ENCODE measurements at places on chromosomes 11 and 22. TPM values are rescaled to one million over a fixed set of nuclear protein-coding genes. Genes with fewer than 3 reads are reported as not detected.

DNA sequence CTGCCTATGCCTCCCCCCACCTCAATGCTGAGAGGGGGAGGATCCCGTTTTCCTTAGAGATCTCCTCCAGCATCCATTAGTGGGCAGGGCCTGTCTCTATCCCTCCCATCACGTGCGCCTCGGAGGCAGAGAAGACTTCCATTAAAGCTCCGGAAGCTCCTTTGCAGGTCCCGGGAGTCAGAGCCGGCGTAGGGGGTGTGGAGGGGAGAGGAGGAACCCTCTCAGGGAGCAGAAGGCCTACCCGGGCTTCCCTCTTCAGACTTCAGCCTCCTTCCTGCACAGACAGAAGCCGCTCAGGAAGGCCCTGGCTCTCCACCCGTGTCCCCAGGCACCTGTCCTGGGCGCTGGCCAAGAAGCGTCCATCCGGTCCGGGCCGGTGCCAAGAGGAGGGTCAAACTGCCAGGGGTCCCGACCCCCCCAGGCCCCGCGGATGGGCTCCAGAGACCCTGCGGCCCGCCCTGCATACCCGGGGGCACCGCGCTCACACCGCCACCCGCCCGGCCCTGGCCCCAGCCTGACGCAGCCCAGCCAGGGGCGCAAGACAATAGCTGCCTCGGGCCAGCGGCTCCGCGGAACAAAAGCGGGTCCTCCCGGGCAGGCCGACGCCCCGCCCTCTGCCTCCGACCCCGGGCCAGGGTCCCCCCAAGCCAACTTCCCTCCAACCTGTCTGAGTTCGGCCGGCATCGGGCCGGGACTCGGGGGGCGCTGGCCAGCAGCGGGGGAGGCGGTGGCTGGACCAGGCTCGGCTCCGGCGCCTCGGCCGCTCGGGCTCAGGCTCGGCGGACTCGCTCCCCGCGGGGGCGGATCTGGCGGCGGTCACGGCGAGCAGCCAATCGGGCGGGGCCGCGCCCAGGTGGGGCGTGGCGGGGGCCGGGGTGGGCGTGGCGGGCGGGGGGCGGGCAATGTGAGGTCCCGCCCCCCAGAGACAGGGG, 29.9 kb downstream of the ARVCF start:
- DNase-seq, result peak; percentile 78

DNA sequence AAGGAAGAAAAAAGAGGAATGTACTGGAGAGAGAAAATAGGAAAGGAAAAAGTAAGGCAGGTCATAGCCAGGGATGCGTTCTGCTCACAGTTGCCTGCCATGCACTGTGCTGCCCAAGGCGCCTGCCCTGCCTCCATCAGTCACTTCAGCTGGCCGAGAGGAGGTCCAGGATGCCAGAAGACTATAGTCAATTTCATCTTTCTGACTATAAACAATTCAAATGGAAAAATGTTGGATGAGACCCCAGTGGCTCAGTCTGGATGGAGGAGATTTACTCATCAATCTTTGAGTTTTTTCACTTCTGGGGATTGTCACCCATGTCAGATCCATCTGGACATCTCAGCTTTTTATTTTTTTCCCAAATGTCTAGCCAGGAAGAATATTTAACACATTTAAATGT, 36.7 kb upstream of the CLMP start:
- DNase-seq, result no peak

DNA sequence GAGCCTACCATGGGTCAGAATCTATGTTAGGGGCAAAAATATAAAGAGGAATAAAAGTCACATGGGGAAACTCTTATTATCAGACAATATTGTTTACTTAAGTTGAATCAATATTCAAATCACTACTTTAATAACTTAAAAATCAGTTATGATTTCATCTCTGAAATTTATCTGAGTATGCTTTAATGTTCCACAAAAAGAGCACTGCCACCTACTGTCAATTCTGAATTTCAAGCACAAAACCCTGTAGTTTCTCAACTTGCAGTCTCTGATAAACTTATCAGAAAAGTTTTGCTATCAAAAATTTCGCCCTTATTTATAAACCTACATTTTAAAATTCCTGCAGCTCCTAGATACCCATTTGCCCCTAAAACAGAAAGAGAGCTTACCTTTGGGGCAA, 47.3 kb downstream of the RDX start:
- no peak for DNase-seq

- DNase-seq, result no peak
Observed at GRCh38 chr22:42700901-42701300, 19.8 kb downstream of the A4GALT start.

- no peak for DNase-seq
Observed at GRCh38 chr22:19508024-19508776, 16.0 kb downstream of the CLDN5 start.

DNA sequence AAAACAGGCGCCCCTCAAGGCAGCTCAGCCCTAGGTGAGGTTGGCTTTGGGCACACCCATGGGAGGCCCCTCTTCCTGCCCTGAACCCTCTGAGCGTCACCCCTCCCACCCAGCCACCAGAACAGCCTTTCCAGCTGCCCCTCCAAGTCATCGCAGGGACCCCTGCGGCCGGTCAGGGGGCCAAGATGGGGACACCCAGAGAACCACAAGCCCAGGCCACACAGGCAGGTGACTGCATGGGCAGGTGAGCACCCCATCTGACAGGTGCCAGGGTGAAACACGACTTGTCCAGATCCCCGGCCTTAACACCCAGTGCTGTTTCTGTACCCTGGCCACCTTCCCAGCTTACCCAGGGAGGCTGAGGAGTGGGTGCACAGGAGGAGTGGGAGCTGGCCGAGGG, 24.6 kb upstream of the GRAMD4 start:
- no peak for DNase-seq

DNA sequence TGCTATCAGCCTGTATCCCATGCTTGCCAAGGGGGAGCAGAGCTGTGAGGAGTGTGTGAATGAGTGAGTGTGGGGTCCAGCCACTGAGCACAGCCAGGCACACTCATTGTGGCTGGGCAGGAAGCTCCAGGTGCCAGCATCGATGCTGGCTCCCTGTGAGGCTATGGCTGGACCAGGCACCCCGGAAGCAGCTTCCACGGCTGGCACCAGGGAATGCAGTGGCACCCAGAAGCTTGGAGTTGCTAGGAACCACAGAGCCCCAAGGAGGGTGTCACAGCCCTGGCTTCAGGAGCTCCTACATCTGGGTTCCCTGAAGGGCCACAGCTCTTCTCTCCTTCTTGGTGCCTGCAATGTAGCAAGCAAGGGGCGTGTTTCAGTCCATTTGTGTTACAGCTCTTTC, 625.9 kb upstream of the RAG2 start:
- no peak for DNase-seq

- no peak for DNase-seq
Observed at GRCh38 chr11:10374386-10374785, 69.5 kb downstream of the ADM start.

DNA sequence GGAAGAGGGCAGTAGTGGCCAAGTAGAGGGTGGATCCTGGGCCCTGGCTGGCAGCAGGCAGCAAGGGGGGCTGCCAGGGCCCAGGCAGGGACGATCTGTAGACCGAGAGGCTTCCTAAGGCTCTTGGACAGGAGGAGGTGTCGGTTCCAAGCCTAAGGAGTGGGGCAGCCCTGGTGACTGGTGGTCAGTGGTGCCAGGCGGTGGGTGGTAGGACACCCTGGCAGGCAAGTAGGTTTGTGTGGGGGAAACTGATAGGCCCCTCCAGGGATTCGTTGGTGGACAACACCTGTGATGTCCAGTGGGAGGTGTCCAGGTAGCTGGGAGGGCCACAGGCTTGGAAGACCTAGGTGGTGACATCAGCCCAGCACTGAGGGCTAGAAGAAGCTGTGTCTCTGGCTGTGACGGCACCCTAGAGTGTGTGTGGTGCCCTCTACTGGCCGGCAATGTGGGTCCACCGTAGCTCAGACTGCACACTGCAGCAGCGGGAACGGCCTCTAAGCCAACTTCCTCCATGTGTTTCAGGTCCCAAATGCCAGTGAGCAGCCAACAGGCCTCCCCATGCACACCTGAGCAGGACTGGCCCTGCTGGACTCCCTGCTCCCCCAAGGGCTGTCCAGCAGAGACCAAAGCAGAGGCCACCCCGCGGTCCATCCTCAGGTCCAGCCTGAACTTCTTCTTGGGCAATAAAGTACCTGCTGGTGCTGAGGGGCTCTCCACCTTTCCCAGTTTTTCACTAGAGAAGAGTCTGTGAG, 9.4 kb upstream of the SAMM50 start:
- peak; percentile 70 for DNase-seq

DNA sequence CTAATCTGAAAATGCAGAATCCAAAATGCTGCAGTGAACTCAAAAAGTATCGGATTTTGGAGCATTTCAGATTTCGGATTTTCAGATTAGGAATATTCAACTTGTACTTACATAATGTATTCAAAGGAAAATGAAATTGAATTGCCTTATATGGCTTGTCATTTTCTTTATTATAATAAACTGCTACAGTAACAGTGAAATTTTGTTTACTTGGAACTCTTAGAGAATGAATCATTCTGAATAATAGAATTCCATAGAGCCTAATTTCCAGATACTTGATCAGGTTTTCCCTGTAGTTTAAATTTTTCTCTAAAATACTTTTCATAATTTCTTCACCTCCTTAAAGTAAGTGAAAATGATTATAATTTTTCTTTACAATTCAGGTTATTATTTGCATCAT, 17.3 kb downstream of the TTC17 start:
- no peak for DNase-seq

DNA sequence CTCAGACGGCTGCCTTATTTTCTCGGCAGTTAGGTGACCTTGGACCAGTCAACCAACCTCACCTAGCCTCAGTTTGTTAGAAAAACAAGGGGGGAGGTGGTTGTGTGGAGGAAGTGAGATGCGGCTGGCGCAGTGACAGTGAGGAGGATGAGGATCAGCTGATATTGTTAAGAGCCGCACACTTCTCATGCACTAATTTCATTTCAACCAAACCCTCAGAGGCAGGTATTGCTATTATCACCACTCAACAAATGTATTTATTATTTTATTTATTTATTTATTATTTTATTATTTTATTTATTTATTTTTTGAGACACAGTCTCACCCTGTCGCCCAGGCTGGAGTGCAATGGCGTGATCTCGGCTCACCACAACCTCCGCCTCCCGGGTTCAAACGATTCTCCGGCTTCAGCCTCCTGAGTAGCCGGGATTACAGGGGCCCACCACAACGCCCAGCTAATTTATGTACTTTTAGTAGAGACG, 2.1 kb downstream of the LGALS1 start:
- DNase-seq, result no peak

GRCh38 chr11:92129811-92130210, 94.8 kb upstream of the FAT3 start:
- no peak for DNase-seq

DNA sequence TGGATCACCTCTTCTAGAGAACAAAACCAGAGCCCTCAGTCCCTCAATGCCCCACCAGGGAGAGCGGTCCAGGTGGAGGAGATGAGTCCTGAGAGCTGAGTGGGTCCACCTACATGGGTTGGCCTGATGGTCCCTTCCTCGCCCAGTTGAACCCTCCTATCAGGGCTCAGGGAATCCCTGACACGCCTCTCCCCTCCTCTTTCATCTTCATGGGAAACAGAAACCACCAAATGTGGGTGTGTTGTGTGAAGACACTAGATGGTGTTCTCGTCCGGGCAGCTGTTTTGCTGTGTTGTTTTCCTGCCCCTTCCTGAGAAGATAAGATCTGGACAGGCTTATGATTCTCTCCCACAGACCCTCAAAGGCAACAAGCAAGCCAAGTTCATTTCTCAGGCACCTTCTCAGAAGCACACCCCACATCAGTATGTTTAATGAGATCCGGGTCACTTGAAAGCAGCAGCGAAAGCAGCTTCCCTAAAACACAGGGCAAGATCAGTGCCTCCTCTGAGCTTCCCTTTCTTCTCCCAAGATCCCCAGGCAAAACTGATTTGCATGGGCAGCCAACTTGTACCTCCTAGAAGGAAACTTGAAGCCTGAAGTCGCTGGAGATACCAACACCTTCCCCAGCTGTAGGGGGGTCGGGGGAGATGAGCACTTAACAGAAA, 35.3 kb upstream of the POU2AF1 start:
- DNase-seq, result peak; percentile 61

DNA sequence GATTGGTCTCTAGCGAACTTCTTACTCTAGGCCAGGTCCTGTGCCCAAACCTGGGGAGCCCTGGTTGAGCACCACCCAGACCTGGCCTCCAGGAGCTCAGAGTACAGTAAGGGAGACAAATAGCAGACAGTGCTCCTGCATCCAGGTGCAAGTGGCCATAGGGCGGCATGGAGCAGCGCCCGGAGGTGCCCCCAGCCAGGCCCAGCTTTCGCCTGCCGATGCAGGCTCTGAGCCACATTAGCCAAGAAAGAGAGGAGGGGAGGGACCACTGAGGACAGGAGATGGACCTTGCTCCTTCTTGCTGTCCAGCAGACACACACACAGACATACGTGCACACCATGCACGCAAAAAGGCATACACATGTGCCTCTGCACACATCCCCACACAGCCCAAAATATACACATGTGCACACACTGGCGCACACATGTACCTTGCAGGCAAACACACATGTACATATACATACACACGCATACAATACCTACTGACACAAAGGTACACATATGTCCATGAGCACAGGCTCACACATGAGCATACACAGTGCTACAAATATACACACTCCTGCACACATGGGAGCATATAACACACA, 68.7 kb upstream of the FGF3 start:
- no peak for DNase-seq

GRCh38 chr11:119739021-119739703, 10.2 kb upstream of the NECTIN1 start:
- no peak for DNase-seq

GRCh38 chr22:41562461-41562860, 1.7 kb downstream of the CSDC2 start:
- no peak for DNase-seq

- DNase-seq, result no peak
Observed at GRCh38 chr11:64430645-64431044, 71.7 kb downstream of the RPS6KA4 start.

DNA sequence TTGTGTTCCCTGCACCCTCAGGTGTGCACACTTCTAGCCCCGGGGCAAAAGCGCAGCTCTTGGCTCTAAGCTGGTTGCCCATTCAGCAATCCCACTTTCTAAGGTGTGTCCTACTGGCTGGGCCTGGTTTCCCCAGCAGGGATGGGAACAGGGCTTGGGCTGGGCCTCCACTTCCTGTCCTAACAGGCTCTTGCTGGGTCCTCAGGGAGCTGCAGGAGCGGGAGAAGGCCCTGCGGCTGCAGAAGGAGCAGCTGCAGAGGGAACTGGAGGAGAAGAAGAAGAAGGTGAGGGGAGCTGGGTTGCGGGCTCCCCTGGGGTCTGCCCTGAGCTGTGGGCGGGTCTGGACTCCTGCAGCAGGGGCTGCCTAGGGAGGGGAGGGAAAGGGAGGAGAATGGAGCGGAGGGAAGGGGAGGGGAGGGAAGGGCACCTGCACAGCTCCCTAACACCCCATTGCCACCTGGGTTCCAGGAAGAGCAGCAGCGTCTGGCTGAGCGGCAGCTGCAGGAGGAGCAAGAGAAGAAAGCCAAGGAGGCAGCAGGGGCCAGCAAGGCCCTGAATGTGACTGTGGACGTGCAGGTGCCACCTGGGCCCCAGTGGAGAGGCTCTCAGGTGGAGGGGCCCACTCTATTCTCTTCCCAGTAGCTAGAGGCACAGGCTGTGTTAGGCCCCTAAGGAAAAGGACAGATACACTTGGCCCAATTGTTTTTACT, 24.6 kb downstream of the INCENP start:
- DNase-seq, result no peak

GRCh38 chr11:120577624-120578363, 66.2 kb downstream of the GRIK4 start:
- no peak for DNase-seq

EFCAB6 gene
- total RNA-seq, result 0.39 TPM

TEX54 gene
- total RNA-seq, result 1.1 TPM

EXT2 gene
- total RNA-seq, result 27.7 TPM

CARNS1 gene
- 25.9 TPM for total RNA-seq

KRTAP5-9 gene
- 0.34 TPM for total RNA-seq

SLC35C1 gene
- 12.5 TPM for total RNA-seq

TTC12 gene
- total RNA-seq, result 63.8 TPM

NOX4 gene
- total RNA-seq, result not detected

NCAM1 gene
- 0.37 TPM for total RNA-seq
